Activated CD8-positive, alpha-beta T cell treated with anti-CD3 and anti-CD28 coated beads, Interleukin-2, amount 10 ng/mL, durations not matched to agents 7 days and 5 days (primary cell): ENCODE measurements at places on chromosomes 7 and 10. TPM values are rescaled to one million over a fixed set of nuclear protein-coding genes. Genes with fewer than 3 reads are reported as not detected.

DNA sequence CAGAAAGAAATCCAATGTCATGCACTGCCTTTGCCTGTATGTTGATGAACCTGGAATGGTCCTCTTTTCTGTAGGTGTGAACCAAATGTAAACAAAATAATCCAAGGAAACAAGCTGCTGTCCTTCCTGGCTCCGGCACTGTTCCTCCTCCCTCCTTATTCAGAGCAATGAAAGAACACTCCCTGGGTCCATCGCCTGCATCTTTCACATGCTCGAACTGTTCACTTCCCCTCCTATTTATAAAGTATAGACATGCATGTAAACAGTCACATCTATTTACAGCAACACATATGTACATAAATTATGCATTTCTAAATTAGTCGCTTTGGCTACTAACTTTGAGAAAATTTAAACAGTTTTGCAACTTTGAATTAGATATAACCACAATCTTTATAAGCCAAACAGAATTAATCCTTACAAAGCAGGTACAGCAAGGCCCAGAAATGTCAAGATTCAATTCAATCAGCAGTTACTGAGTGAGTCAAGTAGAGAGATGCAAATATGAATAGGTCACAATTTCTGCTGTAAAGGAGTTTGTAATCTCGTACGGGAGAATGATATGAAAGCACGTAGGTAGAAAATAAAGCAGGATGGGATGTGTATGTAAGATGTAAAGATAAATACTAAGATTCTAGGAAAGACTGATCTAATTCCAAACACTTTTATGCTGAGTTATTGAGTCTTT, 162.6 kb downstream of the PIP4K2A start:
- H3K4me3 ChIP-seq, result no peak overlapping the region
- H3K36me3 ChIP-seq, result peaks cover 49% of the 10 kb centered on the region
- H3K27me3 ChIP-seq, result no peaks in the 10 kb centered on the region
- H3K4me1 ChIP-seq, result peaks cover 17% of the 10 kb centered on the region
- H3K27ac ChIP-seq, result no peak overlapping the region

DNA sequence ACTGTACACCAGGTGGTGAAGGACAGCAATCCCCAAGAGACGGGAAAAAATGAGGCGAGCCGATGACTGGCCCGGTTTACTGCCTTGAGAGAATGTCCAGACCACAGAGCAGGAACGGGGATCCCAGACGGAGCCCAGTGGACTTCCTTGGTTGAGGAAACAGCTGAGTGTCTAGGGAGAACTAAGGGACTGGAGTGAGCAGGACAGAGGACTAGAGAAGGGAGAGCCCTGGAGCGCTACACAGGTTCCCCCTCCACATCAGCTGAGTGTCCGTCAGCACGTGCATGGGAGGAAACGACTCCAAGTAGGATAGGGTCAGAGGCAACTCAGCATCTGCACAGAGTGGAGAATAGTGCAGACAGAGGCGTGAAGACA, 7.1 kb upstream of the WDR86 start:
- H3K27ac ChIP-seq, result no peak overlapping the region
- peaks cover 3% of the 10 kb centered on the region for H3K36me3 ChIP-seq
- no peak overlapping the region for H3K4me3 ChIP-seq
- no peak for DNase-seq
- H3K4me1 ChIP-seq, result peaks cover 2% of the 10 kb centered on the region

DNA sequence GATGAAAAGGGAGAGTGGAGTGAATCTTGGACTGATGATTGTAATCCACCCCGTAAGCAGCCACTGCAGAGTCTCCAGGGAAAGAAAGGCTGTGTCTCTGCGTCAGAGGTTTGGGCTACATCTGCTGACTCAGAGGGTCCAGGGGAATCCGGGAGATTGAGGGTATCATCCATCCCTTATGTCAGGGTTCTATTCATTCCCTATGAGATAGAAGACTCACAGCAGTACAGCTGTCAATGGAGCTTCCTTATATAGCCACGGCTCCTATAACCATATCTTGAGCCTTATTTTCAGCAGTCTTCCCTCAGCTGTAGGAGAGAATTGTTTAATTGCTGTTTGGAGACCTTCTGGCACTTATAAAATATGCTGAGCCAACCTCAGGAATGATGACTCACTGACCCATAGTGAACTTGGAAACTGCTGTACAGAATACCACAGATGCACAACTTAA, 558.2 kb upstream of the PFKP start:
- DNase-seq, result no peak
- H3K27me3 ChIP-seq, result no peaks in the 10 kb centered on the region
- H3K4me3 ChIP-seq, result no peak overlapping the region
- H3K27ac ChIP-seq, result no peak overlapping the region
- no peaks in the 10 kb centered on the region for H3K36me3 ChIP-seq

- no peak overlapping the region for H3K4me3 ChIP-seq
- DNase-seq, result no peak
- peaks cover 38% of the 10 kb centered on the region for H3K36me3 ChIP-seq
- no peak overlapping the region for H3K27ac ChIP-seq
These were observed 35.0 kb upstream of the DGKI start for GRCh38 chr7:137881607-137882260.

DNA sequence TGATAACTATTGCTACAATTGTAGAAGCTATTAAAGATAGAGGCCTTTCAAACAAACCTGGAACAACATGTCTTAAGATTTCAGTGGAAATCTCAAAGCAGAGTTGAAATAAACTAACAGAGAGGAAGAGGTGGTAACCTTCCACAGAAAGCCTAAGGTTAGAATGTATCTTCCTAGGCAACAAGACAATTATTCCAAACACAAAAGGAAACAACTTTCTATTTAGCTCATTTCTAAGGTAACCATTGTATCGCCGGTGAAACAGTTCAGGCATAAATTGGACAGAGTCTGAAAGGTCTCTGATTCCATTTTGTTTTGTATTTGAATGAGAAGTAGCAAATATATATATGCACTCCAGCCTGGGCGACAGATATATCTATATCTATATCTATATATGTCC, 30.7 kb upstream of the HYCC1 start:
- no peak for DNase-seq
- H3K4me3 ChIP-seq, result no peak overlapping the region
- peaks cover 7% of the 10 kb centered on the region for H3K4me1 ChIP-seq
- peaks cover 2% of the 10 kb centered on the region for H3K27me3 ChIP-seq
- no peak overlapping the region for H3K27ac ChIP-seq

- H3K4me1 ChIP-seq, result peaks cover 16% of the 10 kb centered on the region
- no peaks in the 10 kb centered on the region for H3K36me3 ChIP-seq
- DNase-seq, result no peak
These were observed 1.7 kb downstream of the LRGUK start for GRCh38 chr7:134128829-134129228.

GRCh38 chr7:134695321-134695860, 48.7 kb downstream of the BPGM start:
- H3K27me3 ChIP-seq, result no peaks in the 10 kb centered on the region
- peaks cover 22% of the 10 kb centered on the region for H3K4me1 ChIP-seq
- H3K4me3 ChIP-seq, result no peak overlapping the region
- DNase-seq, result no peak
- H3K27ac ChIP-seq, result no peak overlapping the region

Gene GNG11
- not detected for total RNA-seq

Gene CPVL
- not detected for total RNA-seq

Gene CYP2C9
- not detected for total RNA-seq

Gene SH2B2
- total RNA-seq, result 0.16 TPM
